Stimulated activated CD4-positive, alpha-beta T cell treated with anti-CD3 and anti-CD28 coated beads, Interleukin-4, amount 100 ng/mL, for 48 hours (primary cell): ENCODE measurements at places on chromosomes 6 and 20.

- no peak for DNase-seq
These were observed 1.9 kb downstream of the ACTL10 start for GRCh38 chr20:33668466-33669155.

- no peak for DNase-seq
These were observed 67.3 kb upstream of the ZNF217 start for GRCh38 chr20:53660947-53661381.

- no peak for DNase-seq
These were observed 80.0 kb downstream of the EYS start for GRCh38 chr6:65627015-65627414.

GRCh38 chr20:54220722-54221121 is 12.8 kb downstream of the PFDN4 start:
- no peak for DNase-seq

DNA sequence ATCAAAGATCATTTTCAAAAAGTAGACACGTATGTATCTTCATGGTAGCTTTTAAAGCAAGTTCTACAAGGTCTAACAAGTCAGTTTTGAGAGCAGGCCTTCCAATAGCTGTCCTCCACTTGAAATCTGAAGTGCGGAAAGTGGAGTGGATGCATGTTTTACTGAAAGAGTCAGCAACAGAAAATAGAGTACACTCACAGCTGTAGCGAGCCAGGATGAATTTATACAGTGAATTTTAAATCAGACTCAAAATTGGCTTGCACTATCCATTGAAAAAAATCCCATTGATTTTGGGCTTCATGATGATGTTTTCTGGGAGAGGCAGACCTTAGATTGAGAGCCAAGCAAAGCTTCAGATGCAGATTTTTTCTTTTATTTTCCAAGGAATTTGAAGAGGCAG is 80.6 kb downstream of the GJA10 start:
- DNase-seq, result no peak

- no peak for DNase-seq
These were observed 25.2 kb downstream of the PHF3 start for GRCh38 chr6:63660757-63661156.

GRCh38 chr6:34389034-34389433 is 3.4 kb downstream of the NUDT3 start:
- DNase-seq, result no peak

- DNase-seq, result no peak
These were observed 8.0 kb downstream of the HTR1B start for GRCh38 chr6:77455271-77455670.

- DNase-seq, result no peak
These were observed 5.4 kb upstream of the DNAJC5 start for GRCh38 chr20:63889241-63890200.

GRCh38 chr20:12617076-12617475 is 391.7 kb upstream of the SPTLC3 start:
- no peak for DNase-seq

GRCh38 chr6:11163932-11164331 is 52.4 kb upstream of the ERVFRD-1 start:
- DNase-seq, result no peak
